ENCODE measurements at places on chromosomes 3 and 15.

DNA sequence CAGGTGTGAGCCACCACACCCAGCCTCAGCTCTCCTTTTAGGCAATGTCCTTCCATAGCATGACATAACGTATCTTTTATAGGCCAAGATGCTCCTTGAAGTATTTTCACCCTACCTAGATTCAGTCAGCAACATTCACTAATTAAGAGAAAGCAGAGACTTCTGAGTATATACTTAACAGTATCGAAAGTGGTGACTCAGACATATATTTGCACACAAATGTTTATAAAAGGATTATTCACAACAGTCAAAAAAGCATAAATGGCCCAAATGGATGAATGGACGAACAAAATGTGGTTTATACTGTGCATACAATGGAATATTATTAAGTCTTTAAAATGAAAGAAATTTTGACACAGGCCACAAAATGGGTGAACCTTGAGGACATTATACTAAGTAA lies 108.6 kb downstream of the ZNF385D start:
- DNase-seq: no peak

GRCh38 chr3:194900854-194901522 lies 215.3 kb downstream of the FAM43A start:
- no peak for DNase-seq

DNA sequence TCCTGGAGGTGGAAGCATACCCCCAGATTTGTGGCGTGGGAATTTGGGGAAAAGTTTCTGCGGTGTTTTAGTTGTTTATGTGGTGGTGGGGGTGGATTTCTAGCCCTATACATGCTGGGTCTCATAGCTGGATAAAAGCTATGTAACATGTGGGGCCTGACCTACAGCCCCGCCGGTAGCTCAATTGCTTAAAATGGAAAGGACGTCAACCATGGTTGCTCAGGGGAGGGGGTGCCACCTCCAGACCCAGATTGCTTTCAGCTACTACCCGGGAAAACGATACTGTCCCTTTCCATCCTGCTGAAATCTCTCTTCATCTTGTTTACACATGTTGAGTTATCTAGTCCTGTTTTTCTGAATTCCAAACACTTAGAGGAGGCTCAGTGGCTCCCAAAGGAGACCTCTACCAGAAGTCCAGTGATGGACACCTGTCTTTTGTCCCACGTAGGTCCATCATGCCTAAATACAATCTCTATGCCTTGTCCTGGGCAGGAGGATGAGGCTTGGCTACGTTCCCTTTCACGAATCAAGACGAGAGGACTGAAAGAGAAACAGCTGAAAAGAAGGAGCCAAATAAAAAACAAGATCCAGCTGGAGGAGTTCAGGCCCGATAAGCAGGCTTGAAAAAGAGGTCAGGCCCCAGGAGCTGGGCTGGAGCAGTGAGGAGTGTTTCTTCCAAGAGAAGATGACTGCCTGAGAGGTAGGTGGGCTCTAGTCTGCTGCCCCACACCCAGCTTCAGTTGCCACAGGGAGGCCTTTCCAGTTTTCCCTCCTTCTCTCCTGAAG lies 72.1 kb upstream of the TPRG1 start:
- no peak for DNase-seq

GRCh38 chr3:172347895-172348679 lies 100.2 kb downstream of the GHSR start:
- no peak for DNase-seq

DNA sequence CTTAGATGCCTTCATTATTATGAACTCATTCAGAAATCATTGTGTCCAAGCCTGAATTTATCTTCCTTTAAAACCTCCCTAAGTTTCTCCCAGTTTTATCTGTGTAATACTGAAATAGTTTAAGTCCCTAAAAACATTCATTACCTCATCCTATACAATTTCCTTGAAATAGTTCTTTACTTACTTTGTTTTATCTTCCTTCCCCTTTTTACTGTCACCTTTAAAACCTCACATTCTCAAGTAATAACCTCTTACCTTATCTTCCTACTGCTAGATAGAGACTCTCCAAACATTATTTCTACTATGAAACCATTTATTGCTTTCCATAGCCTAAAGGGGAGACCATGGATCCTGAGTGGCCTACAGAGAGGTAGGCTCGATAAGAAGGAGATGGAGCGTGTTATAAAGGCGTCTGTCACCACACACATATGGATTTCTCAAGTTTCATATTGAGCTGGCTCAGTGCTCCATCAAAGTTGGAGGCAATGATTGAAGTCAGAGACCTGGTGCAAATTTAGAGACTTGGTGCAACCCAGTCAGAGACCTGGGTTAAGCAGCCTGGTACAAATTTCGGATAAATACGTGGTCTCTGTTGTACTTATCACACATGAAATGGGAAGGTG lies 140.4 kb downstream of the NFKBIZ start:
- no peak for DNase-seq

DNA sequence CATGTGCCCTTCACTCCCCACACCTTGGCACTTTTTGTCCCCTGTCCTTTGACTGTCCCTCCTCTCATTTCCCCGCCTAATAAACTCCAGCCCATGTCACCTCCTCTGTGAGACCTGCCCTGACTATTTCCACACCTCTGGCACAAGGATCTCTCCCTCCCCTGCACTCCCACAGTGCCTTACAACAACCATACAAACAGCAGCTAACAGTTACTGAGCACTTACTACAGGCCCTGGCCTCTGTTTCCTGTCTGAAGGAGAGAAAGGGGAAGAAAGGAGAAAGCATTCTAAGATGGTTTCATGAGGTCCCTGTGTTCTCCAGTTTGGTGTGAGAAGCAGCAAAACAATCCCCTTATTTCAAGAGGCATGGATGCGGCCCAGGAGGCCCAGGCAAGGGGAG lies 20.0 kb upstream of the TRH start:
- DNase-seq: no peak

DNA sequence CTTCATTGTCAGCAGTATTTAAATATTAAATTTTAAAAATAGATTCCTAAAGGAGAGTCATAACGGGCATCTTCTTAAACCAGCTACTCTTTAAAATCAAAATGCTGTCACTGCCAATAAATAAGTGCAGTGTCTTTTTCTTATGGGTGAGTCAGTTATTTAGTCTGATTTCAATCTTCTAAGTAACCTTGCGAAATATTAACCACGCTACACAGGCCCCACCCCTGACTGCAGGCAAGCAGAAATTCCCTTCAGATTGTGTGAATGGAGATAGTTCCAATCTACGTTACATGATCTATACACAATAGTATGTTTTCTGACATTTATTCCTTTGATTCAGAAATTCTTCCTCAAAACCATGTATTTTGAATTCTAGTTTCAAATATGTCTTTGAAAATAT lies 141.5 kb downstream of the GADL1 start:
- no peak for DNase-seq

DNA sequence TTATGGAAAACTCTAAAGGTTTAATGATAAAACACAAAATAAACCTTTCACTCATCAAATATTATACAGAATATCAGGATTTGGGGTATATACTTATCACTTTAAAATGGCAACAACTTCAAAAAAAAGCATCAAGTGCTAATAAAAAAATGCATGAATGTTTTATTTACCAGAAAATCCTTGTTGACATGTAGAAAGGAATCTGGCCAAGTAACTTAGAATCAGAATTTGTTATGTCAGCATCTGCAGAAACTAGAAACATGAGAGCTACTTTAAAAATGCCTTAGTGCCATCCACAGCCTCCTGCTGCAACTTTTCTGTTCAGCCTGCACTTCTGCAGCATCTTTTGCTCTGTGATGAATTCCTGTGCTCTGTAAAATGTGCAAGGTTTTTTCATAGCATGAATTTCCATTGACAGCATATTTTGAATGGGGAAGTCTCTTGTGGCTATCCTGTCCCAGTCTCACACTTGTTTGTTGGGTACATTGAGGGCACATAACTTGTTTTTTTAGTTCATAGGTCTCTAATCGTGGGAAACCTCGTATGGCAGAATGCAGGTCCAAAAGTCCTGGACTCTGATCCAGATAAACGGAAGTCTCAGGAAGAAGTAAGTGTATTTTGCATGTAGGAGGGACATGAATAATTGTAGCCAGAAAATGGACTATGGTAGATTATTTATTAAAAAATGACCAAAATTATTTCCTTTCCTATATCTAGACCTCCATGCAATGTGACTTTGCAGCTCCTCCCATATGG lies 21.1 kb upstream of the MYRIP start:
- DNase-seq: no peak

DNA sequence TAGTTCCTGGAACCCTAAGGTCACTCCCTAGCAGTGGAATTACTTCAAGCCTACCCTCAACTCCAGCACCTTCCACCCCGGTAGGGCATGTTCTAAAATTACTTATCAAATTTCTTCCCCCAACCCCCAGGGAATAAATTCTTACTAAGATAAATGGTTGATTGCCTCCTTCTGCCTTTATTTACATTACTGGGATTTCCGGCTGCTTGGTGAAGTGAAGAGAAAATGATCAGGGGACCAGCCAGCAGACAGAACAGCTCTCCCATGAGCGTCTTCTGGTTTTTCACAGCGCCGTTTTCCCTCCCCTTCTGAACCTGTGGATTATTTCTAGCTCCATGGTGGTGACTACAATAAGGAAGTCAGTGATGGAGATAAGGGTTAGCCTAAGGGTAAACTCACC lies 521.5 kb upstream of the PPP2R3A start:
- DNase-seq: no peak

DNA sequence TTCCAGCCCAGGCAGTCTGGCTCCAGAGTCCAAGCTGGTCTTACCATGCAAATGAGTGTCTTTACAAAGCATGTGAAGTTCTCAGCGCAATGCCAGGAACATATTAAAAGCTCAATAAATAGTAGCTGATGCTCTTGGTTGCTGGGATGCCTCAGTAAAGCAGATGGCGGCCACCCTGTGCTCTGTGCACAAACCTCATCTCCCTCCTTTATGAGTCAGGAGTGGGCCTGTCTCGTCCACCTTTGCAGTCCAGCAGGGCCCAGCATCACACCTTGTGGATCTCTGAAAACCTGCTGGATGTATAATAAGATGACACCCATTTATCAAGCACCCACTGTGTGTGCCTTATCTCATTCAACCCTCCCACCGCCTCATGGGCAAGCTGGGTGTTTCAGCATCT lies 42.7 kb downstream of the FAM174B start:
- no peak for DNase-seq

GRCh38 chr3:38255627-38256026 lies 10.0 kb upstream of the SLC22A13 start:
- DNase-seq: no peak

DNA sequence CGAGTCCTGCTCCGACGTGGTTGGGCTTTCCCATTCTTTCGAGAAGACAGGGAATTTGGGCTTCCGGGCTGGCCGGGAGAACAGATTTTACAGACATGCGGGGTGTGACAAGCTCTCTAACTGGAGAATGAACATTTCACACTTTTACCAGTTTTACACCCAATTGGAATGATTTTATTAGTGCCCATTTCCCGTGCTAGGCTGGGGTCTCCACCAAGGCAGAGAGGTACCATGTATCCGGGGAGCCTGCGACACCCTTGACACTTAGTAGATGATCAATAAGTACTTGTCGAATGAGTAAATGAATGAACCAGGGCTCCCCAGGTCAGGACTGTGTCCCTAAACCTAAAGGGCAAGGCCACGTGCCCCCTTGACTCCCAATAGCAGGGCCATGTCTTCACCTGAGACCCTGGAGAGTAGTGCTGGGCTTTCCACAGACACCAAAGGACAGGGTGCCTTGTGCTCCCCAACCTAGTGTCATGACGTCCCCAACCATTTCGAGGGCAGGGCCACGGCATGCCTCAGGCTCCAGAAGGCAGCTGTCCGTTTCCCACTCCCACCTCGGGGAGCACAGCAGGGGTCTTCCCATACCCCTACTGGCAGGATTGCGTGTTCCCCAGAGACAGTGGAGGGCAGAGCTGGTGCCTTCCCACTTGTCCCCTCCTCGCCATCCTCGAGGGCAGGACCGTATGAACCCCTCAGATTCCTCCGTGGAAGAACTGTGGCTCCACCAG lies 679 bp upstream of the MYD88 start:
- no peak for DNase-seq
